Karpas-422 (cell line): ENCODE measurements at places on chromosomes 6 and 20.

DNA sequence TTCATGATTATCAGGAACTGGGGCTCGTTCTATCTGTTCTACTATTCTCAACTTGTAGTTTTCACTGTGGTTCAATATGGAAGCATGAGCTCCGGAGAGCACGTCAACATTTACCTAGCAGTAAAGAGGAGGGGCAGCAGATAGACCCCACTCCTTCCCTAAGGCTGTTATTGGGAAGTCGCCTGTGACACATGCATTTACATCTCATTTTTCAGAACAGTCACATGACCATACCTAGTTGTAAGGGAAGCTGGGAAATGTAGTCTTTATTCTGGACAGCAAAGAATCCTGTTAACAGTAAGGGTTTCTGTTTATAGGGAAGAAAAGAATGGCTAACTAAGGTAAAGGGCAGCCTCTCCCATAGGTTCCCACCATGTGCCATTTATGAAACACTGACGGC, 158.3 kb downstream of the ZFP64 start:
- DNase-seq: no peak

DNA sequence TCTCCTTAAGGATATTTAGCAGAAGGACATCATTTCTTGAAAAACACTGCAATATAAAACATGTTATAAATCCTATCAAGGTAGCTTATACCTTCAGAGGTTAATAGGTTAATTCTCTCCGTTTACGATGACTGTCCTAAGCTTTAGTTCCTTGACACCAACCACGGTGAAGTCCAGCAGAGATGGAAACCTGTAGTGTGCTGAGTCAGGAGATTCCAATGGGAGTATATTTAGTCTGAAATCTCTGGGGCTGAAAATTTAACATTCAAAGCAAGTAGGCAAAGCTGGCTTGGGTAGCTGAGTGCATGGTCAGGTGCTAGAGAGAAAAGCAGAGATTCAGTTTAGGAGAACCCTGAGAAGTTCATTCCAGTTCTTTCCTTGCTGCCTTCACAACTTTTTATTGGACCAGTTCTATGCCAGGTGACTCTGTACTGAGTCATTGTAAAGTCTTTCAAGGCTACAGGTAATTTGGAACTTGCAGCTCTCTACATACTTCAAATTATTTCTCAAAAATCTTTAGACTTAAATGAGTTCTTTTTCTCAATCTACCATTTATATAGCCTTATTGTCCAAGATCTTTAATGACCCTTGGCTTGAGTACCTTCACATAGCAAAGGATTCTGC, 1009.4 kb upstream of the FLRT3 start:
- no peak for DNase-seq

DNA sequence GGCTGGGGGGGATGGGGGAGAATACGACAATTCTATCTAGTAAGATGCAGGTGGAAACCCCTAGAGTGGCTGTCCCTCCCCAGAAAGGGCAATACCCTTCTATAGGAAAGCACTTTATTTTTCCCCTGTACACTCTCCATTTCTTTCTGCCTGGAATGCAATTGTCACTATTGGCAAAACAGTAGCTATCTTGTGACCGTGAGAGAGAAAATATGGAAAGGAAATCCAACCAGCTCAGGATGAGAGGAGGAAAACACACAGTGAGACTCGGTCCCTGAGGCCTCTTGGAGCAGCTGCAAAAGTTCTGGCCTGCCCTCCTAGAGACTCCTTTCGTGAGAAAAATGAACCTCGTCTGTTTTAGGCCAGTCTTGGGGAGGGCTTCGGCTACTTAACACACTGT, 43.4 kb downstream of the FAM50B start:
- no peak for DNase-seq

GRCh38 chr6:159168536-159169192, 536 bp upstream of the FNDC1 start:
- DNase-seq: no peak

- DNase-seq: no peak
Observed at GRCh38 chr6:22751223-22751622, 181.9 kb downstream of the HDGFL1 start.

DNA sequence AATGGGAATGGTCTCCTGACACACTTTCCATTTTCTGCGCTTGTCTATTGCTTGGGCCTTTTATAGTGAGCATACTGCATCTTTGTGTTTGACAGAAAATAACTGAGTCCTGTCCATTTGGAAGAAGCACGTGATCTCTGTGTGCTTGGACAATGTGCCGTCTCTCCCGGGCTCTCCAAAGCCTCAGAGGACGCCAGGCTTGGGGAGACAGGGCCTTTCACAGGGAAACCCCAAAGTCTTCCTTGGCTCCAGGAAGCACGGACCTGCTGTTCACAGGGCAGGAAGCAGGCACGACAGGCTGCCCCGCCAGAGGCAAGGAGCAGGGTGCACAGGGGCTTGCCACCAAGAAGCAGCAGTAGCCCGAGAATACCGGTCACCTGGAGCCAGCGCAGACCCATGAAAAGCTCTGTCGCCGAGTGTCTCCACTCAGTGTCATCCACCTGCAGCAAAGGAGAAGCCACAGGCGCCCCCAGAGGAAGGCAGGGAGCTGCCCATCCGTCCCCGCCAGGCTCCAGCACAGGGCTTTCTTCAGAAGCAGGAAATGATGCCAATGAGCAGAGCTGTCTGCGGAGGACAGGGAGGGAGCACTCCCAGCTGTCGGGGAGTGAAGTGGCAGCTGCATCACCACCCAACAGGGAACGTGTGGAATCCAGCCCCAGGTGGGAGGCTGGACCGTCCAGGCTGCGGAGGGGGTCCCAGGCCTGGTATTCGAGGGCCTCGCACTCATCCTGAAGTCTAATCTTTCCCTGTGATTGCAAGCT, 135.1 kb downstream of the AGPAT4 start:
- no peak for DNase-seq

- DNase-seq: no peak
Observed at GRCh38 chr20:43068482-43068881, 121.2 kb downstream of the PTPRT start.

- no peak for DNase-seq
Observed at GRCh38 chr6:158892266-158892665, 73.1 kb upstream of the EZR start.

- DNase-seq: no peak
Observed at GRCh38 chr6:12328701-12329100, 38.5 kb downstream of the EDN1 start.
